ENCODE measurements at places on chromosomes 7 and 10.

GRCh38 chr7:140638173-140638791 is 2.3 kb downstream of the DENND2A start:
- DNase-seq = peak; percentile 59

- DNase-seq = no peak
These were observed 452 bp upstream of the TMEM140 start for GRCh38 chr7:135147341-135147898.

DNA sequence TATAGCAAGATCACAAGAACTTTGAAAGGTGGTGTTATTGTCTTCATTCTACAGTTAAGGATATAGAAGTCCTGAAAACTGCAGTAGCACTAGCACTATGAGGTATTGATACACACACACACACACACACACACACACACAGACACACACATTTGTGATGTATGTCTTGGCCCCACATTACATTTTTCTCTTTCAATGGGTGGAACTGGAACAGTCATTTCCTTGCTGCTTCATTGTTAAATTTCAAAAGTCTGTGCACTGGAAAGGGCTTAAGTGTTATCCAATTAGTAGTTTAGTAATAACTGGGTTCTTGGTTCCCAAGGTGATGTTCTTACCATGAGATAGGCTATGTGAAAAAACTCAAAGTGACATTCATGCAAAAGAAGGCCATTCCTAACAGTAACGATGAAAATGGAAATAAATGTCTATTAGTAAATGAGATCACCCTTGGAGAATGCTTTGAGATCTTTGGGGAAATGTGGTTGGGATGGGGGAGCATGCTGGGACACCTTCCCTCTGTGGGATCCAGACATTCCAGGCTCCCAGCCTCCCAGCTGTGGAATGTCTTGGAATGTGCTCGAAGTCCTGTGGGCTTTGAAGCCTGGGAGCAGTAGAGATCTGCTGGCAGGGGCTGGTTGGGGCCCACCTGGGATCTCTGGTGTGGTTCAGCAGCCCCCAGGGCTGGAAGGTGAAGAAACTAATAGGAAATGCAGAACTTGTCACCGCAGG is 37.4 kb upstream of the CALD1 start:
- no peak for DNase-seq

DNA sequence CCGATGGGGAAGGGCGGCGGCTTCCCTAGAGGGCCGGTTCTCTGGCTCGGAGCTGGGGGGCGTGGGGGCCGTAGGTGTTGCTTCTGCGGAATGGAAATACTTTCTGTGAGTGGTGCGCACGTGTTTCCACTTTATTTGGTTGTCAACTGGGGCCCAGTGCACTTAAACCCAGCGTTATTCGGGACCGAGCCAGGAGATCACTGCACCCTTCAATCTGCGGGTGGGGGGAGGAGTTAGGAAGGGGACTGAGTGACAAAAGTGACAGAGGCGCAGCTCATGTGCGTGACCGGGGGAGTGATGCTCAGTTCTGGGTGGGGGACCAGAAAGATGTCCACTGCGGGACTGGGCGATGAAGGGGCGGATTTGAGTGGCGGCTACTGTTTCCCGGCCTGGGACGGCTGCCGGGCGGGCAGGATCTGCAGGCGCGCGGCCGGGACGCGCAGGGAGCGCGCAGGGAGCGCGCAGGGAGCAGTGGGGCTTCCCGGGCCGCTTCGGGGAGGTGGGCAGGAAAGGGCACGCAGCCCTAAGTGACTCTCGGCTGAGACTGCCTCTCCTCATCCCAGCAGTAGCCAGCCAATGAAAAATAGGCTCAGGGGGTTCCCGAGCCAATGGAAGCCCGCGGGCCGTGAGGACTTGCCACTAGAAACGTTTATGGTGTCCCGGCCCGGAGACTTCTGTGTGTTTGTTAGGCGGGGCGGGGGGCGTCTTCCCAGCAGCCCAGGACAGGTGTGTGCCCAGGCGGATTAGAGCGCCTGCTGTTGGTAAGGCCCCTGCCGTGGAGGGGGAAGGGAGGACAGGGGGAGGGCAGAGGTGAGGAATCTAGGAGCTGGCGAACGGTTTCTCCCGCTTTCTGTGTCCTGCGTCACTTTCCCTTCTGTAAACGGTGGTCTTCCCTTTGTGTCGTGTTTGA is 54.3 kb upstream of the KDM7A start:
- peak; percentile 86 for DNase-seq

DNA sequence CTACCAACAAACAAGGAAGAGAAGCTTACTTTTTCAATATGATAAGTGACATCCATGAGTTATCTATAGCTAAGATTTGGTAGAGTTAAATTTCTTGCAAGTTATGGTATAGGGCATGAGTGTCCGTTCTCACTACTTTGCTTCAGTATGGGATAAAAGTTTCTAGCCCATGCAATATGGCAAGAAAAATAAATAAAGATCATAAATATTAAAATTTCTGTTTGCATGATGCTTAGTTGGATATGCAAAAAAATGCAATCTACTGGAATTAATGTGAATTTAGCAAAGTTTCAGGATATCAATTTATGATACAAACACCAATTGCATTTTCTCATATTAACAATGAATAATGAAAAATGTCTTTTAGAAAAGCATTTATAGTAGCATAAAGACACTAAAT is 148.7 kb upstream of the ADARB2 start:
- DNase-seq = no peak
